ENCODE measurements at places on chromosomes 11 and 22. TPM values are rescaled to one million over a fixed set of nuclear protein-coding genes. Genes with fewer than 3 reads are reported as not detected.

The OR5P2 gene
- not detected for total RNA-seq

The KCNJ1 gene
- total RNA-seq: not detected

The ANKK1 gene
- 0.14 TPM for total RNA-seq

The NXPE4 gene
- total RNA-seq: not detected

The PATZ1 gene
- total RNA-seq: 34.4 TPM

The CCDC73 gene
- total RNA-seq: 0.11 TPM

The DDX25 gene
- 0.09 TPM for total RNA-seq

The DMC1 gene
- 13.0 TPM for total RNA-seq

The SMC1B gene
- 0.68 TPM for total RNA-seq

The ADORA2A gene
- total RNA-seq: 14.1 TPM

The MS4A4E gene
- total RNA-seq: 0.16 TPM

The FADD gene
- 42.7 TPM for total RNA-seq

The PRG3 gene
- not detected for total RNA-seq

The PHLDA2 gene
- total RNA-seq: 6.3 TPM

The OSBP gene
- total RNA-seq: 40.3 TPM

The CDC42EP2 gene
- total RNA-seq: 2.8 TPM
